ENCODE measurements at places on chromosomes 6 and 20.
A peak's percentile ranks its signal among the peaks of the same experiment; 100 is the strongest.

DNA sequence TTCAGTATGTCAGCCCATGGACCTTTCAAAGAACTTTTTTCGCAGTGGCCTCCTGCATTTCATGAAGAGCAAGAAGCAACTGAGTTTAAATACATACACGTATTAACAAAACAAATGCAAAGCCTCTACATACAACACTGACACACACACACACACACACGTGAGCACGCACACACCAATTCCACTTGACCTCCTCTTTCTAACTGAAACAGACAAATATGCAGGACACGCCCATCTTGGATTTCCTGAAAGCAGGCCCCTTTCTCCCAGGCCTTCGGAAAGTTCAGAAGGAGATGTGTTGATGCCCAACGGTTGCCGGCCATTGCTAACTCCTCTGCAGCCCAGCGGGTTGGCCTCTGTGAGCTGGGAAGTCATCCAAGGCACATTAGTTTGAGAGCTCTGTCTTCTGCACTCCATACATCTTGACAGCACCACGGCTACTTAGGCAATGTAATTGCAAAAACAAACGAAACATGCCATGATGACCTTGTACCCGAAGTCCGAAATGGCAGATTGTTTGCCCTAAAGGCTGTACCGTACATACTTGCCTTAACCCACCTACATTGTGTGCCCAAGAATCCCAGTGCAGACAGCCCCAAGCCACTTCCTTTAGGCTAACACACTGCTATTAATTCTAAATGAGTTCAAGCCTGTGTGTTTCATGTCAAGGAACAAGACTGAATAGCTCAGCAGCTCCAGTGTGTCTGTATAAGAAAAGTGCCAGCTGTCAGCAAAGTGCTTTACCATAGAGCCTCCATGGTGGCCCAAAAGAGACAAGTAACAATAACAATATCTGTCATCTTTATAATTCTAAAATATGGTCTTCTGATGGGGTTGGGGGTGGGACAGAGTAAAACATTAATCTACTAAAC, 138.8 kb upstream of the RNF217 start:
- no peak for DNase-seq

DNA sequence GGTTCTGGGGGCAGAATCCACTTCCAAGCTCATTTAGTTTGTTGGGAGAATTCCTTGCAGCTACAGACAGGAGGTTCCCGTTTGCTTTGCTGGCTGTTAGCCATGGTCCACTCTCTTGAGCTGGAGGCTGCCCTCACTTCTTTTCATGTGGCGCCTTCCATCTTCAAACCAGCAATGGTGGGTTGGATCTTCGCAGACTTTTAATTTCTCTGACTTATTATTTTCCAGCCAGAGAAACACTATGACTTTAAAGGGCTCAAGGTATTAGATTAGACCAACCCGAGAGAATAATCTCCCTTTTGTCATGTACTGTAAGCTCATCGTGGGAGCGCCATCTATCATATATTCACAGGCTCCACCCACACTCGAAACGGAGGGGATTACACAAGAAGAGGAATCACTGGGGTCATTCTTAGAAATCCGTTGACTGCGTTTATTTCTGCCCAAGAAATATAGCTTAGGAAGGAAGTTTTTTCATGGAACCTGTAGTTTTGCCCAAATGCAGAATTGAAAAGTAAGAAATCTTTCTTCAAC, 38.9 kb downstream of the SAMD5 start:
- no peak for DNase-seq

DNA sequence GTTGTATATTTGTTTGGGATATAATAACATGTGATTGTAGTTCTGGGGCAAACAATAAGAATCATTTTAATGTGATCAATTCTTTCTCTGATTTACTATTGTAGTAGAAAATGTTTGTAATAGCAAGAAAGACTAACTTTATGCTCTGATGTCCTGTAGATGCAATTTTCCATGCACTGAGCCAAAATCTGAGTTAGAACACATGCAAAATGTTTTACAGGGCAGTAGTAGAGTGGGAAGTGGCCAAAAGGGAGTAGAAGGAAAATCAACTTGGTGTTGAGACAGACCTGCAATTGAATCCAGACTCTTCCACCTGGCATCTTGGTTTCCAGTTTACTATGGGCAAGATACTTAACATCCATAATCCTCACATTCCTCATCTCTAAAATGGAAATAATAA, 93.5 kb upstream of the BMP5 start:
- no peak for DNase-seq

DNA sequence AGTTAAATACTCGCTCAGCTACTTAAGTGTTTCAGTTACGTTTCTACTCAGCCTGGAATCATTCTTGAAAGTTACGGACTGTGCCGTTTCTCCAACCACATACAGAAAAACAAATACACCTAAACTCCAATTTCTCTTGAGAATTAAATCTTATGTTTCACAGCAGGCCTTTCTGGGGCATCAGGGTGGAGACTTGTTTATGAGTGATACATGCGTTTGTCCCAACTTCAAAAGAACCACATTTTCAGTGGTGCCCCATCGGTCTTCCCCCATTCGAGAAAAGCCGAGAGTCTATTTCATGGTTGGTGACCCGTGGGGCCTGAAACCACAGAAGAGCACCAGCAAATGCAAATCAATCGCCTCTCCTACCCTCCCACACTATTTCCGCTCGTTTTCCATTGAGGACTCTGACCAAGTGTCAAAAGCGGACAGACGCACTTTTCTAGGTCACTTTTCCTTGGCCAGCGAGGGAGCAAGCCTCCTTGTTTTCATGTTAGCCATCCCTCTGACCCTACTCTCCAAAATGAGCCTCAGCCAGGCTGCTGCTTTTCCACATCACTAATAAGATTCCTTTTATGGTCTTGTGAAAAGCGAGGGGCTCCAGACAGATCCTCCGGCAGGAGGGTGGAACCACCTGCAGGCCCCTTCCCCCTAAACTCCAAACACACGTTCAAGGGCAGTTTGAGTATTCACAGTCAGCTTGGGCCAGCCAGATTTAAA, 3.1 kb downstream of the JAG1 start:
- DNase-seq, result no peak

DNA sequence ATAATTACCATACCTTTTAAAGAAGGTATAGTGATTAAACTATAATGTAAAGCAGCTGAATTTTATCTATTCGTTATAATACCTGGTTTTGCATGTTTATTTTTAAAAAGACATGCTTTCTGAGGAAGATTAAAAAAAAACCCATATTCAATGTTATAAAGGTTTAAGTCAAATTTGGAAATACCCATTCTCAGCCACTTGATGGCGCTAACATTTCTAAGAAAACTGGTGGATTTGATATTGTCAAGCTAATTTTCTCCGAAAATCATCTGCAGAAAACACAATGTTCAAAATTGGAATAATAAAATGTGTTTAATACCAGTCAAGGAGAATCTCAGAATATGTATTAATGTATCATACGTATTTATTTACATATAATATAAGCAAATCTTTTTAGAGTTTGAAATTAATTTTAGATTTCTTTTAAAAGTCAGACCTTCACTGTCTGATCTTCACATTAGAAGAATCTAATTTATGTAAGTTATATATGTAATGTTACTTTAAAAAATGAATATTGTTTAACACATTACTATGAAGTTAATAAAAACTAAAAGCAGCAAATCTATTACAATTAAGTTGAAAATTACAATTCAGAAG, 35.0 kb downstream of the SHPRH start:
- DNase-seq, result peak; percentile 55

GRCh38 chr20:2066461-2067122, 35.0 kb upstream of the STK35 start:
- no peak for DNase-seq

- no peak for DNase-seq
These were observed 261.5 kb downstream of the C6orf118 start for GRCh38 chr6:165047952-165048351.

DNA sequence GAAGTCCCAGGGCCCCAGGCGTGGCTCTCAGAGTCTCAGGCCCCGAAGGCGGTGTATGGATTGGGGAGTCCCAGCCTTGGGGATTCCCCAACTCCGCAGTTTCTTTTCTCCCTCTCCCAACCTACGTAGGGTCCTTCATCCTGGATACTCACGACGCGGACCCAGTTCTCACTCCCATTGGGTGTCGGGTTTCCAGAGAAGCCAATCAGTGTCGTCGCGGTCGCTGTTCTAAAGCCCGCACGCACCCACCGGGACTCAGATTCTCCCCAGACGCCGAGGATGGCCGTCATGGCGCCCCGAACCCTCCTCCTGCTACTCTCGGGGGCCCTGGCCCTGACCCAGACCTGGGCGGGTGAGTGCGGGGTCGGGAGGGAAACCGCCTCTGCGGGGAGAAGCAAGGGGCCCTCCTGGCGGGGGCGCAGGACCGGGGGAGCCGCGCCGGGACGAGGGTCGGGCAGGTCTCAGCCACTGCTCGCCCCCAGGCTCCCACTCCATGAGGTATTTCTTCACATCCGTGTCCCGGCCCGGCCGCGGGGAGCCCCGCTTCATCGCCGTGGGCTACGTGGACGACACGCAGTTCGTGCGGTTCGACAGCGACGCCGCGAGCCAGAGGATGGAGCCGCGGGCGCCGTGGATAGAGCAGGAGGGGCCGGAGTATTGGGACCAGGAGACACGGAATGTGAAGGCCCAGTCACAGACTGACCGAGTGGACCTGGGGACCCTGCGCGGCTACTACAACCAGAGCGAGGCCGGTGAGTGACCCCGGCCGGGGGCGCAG, at the start of gene HLA-A:
Gene HLA-A, plus strand, starts transcription at position 258 of the 778 bp plus-strand sequence. Its CDS starts 22 bp downstream, at position 280.
- peak; percentile 94 for DNase-seq

GRCh38 chr6:5028921-5029320, 25.1 kb upstream of the RPP40 start:
- no peak for DNase-seq

GRCh38 chr6:151294561-151295101, 54.9 kb downstream of the AKAP12 start:
- DNase-seq, result peak; percentile 86

- no peak for DNase-seq
These were observed 4.2 kb upstream of the UBE2J1 start for GRCh38 chr6:89356642-89357170.

GRCh38 chr20:63023936-63024571, 17.3 kb upstream of the BHLHE23 start:
- no peak for DNase-seq

- DNase-seq, result no peak
These were observed 22.4 kb downstream of the SLC9A8 start for GRCh38 chr20:49835031-49835430.

- DNase-seq, result peak; percentile 48
These were observed 40.4 kb upstream of the TINAG start for GRCh38 chr6:54267798-54268197.

- peak; percentile 70 for DNase-seq
These were observed 73.6 kb downstream of the TBC1D32 start for GRCh38 chr6:121260651-121261102.

- DNase-seq, result no peak
These were observed 3.8 kb downstream of the XPO5 start for GRCh38 chr6:43572015-43572414.

GRCh38 chr6:123529058-123529457, 107.7 kb downstream of the TRDN start:
- no peak for DNase-seq

DNA sequence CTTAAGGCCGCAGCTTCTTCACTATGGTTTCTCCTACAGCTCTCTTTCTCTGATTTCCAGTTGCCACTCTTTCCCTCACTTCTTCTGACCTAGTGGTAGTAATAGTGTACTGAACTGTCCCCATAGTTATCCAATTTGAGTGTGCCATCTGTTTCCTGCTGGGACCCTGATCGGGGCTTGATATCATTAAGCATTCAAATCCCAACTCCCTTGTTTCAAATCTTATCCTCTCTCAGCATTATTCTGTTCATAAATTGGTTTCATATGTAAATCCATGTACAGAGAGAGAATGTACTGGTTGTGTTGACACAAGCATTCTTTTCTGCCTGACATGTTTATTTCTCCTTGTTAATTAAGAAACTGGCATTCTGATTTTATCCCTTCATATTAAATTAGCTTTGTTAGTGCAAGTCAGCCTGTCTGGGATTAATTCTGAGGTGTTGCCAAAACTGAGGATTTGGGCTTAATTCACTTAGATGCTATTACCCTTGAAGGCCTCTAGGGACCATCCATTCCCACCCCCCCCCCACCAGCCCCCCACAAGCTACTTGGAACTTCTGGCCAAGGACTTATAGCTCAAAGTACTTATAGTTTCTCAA, 84.6 kb upstream of the PROKR2 start:
- DNase-seq, result no peak

GRCh38 chr6:124438546-124439065, 523.6 kb upstream of the RNF217 start:
- no peak for DNase-seq

GRCh38 chr6:45681860-45682511, 304.3 kb upstream of the SUPT3H start:
- peak; percentile 31 for DNase-seq

- no peak for DNase-seq
These were observed 188.2 kb upstream of the FOXQ1 start for GRCh38 chr6:1123386-1124375.

DNA sequence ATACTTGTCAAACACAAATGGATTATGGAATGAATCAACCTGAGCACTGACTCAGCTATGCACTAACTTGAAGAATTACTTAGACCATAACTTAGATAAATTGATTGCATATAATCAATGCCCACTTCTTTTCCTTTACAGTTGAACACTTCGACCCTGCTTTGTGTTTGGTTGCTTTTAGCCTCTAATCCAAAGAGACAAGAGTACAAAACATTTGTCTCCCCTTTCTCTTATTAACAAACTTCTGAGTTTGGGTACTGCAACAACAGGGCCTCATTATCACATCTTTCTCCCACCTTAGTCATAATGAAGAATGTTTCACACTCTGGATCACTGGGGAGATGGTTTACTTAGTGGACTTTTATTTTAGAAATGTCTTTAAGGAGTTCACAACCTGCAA, 2.6 kb upstream of the TAAR6 start:
- DNase-seq, result no peak

DNA sequence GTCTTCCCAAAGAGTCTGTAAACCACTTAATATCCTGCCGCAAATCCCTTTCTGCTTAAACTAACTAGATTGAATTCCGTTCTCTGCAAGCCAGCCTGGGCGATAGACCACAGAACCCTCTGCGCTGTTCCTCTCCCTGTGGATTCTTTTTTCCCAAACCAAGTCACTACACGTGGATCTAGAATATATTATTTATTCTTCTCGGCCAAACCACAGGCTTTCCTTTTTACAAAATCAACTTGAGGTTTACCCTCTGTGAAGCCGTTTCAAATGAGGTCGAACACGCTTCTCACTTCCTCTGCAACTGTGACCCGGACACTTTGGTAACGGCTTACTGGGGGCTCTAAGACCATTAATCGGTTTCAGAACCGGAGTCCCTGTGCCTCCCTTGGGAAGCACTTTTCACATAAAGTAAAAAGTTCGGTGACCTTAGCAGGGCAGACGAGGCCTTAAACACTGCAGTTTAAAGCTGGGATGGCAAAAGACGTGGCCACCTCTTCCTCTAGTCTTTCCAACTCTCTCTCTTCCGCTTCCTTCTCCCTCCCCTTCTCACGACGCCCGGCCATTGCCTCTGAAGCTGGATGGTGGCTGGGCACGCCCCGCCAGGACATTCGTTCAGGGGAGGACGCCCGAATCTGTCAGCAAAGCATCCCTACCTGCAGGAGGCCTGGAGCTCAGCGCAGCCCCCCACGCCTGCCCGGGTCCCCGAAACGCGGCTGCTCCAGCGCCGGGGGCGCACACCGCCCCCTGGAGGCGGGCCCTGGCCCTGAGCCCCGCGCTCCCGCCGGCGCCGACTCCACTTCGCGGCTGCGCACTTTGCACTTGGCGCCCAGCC, 55.0 kb upstream of the FOXC1 start:
- peak; percentile 63 for DNase-seq

Measured in fibroblast of skin of scalp (primary cell).